ENCODE measurements at places on chromosomes 2 and 18.

- DNase-seq, result no peak
Observed at GRCh38 chr2:220269367-220269766, 641.9 kb downstream of the SLC4A3 start.

GRCh38 chr2:68833162-68833561, 38.0 kb downstream of the BMP10 start:
- no peak for DNase-seq

GRCh38 chr18:11324510-11324909, 175.1 kb upstream of the PIEZO2 start:
- DNase-seq, result no peak

DNA sequence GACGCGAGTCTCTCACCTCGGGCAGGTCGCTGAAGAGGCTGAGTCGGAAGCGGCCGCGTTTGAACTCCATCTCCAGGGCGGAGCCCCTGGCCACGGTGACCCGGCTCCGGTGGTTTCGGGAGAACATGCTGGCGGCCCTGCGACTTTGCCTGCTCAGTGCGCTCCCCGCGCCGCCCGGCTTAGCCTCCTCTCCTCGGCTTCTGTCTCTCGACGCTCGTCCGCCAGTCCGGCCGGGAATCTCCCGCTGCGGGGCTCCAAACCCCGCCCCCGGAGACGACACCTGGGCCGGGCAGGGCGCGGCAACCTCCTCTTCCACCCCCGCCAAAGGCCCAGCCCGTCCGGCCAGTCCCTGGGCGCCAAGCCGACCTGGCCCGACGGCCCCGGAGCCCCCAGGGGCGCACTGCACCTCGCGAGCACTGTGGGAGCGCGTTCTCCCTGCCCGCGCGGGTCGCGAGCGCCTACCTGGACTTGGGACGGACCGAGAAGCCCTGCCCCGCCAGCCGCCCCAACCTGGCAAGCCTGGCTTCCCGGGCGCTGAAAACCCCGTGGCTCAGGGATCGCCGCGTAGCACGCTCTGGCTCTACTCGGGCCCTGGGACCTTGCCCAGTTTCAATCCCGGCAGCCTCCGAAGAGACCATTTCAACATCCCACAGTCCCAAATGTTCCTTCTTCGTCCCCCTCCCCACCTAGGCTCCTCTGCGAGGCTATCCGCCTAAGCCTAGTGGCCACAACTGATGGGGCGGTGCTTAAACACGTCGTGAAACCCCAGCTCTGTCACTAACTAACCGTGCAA, at the start of gene RTKN:
TSS of gene RTKN (minus strand) at position 248 of the 793 bp plus-strand sequence. CDS start at position 127, 121 bp downstream.
- no peak for DNase-seq

GRCh38 chr2:76247006-76247405, 536.3 kb upstream of the GCFC2 start:
- no peak for DNase-seq

- no peak for DNase-seq
Observed at GRCh38 chr2:96760986-96761832, 507 bp downstream of the CNNM4 start.

- DNase-seq, result no peak
Observed at GRCh38 chr2:7886666-7887065, 795.2 kb upstream of the ID2 start.

DNA sequence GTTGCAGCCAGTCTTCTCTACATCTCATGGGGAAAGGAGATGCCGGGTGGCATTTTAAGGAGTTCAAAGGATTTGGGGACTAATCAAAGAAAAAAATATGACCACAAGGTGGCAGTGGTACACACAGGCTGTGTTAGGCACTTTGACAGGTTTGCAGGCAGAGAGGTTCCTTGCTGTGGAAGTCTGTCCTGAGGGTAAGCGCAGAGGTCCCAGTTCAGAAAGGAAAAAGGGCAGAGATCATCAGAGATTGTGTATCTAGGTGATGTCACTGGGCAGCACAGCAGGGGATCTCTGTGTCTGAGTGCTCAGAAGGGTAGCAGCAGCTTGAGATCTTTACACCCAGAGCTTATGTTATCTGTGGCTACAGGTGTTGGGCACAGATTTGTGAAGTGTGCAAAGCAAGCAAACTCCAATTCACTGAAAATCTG, 231.4 kb downstream of the LRRTM1 start:
- DNase-seq, result no peak

Data from retinal pigment epithelial cell (primary cell).